ENCODE measurements at places on chromosomes 3 and 15. TPM values are rescaled to one million over a fixed set of nuclear protein-coding genes. Genes with fewer than 3 reads are reported as not detected.

GRCh38 chr3:64257100-64257755 is 32.0 kb upstream of the PRICKLE2 start:
- H3K27ac ChIP-seq, result no peak overlapping the region
- no peak overlapping the region for H3K4me3 ChIP-seq
- peaks cover 6% of the 10 kb centered on the region for H3K36me3 ChIP-seq
- no peaks in the 10 kb centered on the region for H3K27me3 ChIP-seq
- DNase-seq, result no peak

GRCh38 chr3:141150081-141150830 is 81.4 kb upstream of the PXYLP1 start:
- no peaks in the 10 kb centered on the region for H3K27me3 ChIP-seq
- no peak overlapping the region for H3K27ac ChIP-seq
- no peaks in the 10 kb centered on the region for H3K36me3 ChIP-seq

DNA sequence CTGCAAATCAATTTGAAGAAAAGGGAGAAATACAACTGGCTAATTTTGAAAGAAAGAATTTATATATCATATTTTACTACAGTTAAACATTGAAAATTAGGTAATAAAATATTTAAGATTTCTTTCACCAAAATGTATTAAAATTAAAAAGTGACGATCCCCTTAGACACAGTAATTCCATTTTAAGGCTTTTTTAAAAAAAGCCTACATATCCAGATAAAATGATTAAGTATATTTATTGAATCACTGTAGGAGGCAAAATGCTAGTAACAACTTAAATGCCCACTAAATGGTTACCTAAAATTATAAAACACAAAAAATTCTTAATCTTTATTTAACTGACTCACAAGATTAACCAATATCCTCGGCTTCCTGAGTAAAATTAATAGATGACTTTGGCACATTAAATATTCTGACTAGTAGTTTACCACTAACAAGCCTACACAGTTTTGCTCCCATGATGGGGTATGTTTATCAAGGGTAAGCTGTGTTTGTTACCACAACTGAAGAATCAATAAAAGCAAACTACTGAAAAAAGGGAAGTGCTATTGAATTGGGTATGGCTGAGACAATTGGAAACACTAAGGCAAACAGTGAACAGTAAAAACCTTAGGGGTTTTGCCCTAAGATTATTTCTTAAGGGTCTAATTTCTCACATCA is 28.4 kb downstream of the ANKRD28 start:
- H3K27ac ChIP-seq, result peak overlapping the region; percentile 89
- peaks cover 6% of the 10 kb centered on the region for H3K36me3 ChIP-seq
- no peaks in the 10 kb centered on the region for H3K27me3 ChIP-seq
- DNase-seq, result peak; percentile 50
- peaks cover 15% of the 10 kb centered on the region for H3K4me1 ChIP-seq

- H3K27me3 ChIP-seq, result no peaks in the 10 kb centered on the region
- H3K36me3 ChIP-seq, result no peaks in the 10 kb centered on the region
- H3K4me3 ChIP-seq, result no peak overlapping the region
Observed at GRCh38 chr3:144585408-144585807, 613.8 kb downstream of the DIPK2A start.

- no peaks in the 10 kb centered on the region for H3K27me3 ChIP-seq
- H3K36me3 ChIP-seq, result no peaks in the 10 kb centered on the region
- H3K27ac ChIP-seq, result no peak overlapping the region
- no peaks in the 10 kb centered on the region for H3K4me1 ChIP-seq
Observed at GRCh38 chr3:125261031-125261430, 48.5 kb upstream of the SLC12A8 start.

DNA sequence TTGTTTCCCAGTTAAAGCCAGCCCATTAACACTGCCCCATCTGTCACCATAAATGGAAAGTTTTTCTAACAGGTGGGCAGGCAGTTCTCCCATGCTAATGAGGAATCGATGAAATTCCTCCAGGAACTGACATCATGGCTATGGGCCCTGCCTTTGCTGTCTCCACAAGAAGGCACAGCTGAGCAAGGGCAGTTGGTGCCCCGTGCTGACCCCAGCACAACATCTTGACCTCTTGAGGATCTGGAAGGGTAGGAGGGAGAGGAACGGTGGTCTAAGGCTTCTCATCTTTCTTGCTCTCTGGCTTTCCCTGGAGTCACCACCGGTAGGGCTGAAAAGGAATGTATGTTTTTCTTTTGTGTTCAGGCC is 46.7 kb downstream of the CHCHD6 start:
- no peak for DNase-seq
- no peak overlapping the region for H3K27ac ChIP-seq
- H3K27me3 ChIP-seq, result no peaks in the 10 kb centered on the region
- H3K4me3 ChIP-seq, result no peak overlapping the region
- no peaks in the 10 kb centered on the region for H3K36me3 ChIP-seq

DNA sequence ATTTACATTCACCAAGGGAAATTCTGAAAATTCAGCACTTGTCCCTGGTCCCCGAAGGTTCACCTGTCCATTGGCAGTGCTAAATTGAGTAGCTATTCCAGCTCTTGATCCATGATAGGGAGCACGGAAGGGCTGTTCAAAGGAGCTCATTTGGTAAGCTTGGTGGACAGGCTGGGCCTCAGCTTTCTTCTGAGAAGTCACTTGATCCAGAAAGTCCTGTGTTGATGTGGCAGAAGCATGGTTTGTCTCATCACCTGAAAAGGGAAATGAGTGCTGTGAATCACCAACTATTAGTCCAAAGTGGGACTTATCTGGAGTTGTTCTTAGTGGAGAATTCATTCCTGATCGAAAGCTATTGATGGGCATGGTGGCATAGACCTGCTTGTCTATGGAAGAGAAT is 19.9 kb upstream of the SLC12A8 start:
- peaks cover 6% of the 10 kb centered on the region for H3K36me3 ChIP-seq
- no peak overlapping the region for H3K4me3 ChIP-seq
- no peak for DNase-seq
- H3K27me3 ChIP-seq, result no peaks in the 10 kb centered on the region
- H3K27ac ChIP-seq, result peak overlapping the region; percentile 65

GRCh38 chr3:36926292-36926897 is 18.5 kb downstream of the TRANK1 start:
- H3K27ac ChIP-seq, result no peak overlapping the region
- no peaks in the 10 kb centered on the region for H3K4me1 ChIP-seq
- no peak for DNase-seq

DNA sequence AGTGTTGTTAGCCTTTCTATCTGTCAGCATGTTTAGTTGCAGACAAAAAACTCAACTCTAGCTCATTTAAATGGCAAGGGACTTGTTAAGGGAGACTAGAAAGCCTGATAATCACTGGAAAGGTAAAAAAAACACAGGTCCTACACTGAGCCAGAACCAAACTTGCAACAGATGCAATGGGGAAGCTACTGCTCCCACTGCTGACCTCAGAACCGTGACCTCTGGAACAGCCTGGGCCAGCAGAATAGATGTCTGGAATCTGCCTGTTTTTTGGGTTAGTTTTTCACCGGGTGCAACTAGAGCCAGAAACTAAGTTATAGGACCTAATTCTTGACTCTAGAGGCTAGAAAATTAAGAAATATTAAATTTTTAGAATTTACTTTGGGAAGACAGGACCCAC is 32.5 kb upstream of the ARL14 start:
- H3K27ac ChIP-seq, result no peak overlapping the region
- no peak for DNase-seq
- H3K4me1 ChIP-seq, result peaks cover 8% of the 10 kb centered on the region
- H3K27me3 ChIP-seq, result no peaks in the 10 kb centered on the region
- H3K4me3 ChIP-seq, result no peak overlapping the region

The NTRK3 gene
- 14.5 TPM for total RNA-seq

The GHSR gene
- total RNA-seq, result not detected

The SLC15A2 gene
- 0.19 TPM for total RNA-seq

The EOMES gene
- not detected for total RNA-seq

Data from astrocyte (in vitro differentiated cells and primary cell).